Stimulated activated naive CD8-positive, alpha-beta T cell treated with anti-CD3 and anti-CD28 coated beads, Interleukin-15, amount 100 ng/mL, for 72 hours (primary cell): ENCODE measurements at places on chromosomes 7 and 10.

DNA sequence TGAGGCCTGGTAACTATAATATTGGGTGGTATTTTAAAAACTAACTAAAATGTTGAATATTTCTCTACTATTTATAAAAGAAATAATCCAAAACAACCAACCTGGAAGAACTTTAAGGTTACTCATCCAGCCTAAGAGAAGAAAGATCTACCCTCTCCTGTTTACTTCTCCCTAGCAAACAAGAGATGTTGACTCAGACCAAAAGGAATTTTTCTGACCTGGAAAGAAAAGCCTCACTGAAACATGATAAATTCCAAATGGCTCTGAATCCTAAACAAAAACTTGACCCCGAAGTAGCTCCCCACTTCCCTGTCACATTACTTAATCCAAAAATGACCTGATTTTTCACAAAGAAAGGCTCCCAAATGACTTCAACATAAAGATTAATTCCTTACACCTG, 101.2 kb downstream of the PARD3 start:
- DNase-seq: no peak

DNA sequence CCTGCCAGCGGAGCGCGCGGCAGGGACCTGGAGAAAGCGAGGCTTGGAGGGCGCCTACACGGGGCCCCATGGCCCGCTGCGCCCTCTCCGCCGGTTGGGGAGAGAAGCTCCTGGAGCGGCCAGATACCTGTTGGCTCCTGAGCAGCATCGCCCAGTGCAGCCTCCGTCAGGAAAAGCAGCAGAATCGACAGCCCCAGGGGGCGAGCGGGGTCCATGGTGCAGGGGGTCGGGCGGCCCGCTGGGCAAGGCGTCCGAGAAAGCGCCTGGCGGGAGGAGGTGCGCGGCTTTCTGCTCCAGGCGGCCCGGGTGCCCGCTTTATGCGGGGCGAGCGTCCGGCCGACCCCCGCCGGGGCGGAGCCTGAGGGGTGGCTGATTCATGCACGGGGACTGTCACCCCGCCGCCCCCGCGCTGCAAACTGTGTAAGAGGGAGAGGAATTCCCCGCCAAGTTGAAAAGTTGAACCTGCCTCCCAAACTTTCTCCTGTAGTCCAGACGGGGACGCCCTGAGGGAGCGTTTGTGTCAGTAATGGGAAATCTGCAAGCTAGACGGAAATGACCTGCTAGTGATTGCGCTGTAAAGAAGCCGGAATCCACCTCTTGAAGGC, at the start of gene TFPI2:
TFPI2 (minus strand) TSS at position 290 of the 605 bp plus-strand sequence; CDS start at position 215, 75 bp downstream.
- peak; percentile 24 for DNase-seq

DNA sequence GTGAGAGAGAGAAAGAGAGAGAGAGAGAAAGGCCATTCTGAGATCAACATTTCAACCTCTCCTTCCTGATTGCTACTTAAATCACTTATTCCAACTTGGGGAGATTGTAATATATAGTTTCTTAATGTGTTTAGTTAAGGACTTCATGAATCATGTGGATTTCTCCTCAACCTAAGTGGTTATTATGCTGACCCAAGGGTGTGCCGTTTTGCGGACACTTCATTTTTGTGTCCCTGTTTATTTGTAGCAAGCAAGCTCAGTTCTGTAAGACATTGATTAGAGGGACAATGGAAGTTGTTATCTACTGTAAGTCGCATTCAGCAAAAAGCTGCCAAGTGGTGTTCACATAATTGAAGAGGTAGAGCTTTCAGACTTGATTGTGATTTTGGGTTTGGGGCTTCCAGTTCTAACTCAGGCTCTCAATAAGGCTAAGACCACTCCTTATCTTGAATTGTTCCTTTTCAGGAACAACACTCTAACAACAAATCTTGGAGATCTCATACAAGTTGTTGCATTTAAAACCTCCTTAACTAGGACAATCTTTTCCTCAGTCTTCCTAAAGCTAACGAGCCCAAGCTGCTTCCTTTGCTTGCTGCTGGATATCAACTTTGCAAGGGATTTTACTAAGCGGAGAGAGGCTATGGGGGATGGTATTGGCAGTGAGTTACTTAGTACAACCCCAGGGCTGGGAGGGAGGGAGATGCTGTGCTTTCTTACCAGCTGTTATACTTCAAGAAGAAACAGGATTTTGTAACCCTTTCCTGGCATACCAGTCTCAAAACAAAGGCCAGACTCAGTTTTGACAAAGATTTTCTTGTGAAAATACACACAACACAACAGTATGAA, 19.8 kb upstream of the COL1A2 start:
- no peak for DNase-seq

DNA sequence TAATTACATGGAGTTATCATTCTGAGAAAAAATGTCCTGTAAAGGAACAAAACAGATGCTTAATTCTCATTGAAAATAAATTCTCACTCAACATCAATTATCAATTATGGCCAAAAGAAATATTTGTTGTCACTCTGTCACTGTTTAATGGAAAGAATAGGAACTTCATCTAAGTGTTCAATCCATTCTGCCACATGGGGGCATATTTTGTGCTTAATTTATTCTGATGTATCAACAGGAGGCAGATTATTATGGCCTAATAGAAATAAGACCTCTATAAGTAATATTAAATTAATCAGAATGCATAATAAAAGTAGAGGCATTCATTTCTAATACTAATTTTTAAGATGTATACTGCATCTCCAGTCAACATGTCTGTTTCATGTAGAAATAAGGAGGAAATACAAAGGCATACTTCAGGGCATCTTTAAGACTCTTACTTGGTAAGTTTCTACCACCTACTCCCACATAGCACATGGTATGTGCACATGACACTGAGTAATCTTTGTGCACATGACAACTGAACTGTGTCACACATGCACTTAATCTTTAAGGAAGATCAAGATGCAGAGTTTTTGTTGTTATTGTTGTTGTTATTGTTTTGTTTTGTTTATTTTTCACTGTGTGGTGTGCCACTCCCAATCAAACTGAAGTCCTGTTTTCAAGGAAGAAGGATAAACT, 420.4 kb upstream of the SEMA3A start:
- no peak for DNase-seq

- DNase-seq: no peak
Measured at GRCh38 chr7:147276783-147277370, 1160.3 kb downstream of the CNTNAP2 start.

DNA sequence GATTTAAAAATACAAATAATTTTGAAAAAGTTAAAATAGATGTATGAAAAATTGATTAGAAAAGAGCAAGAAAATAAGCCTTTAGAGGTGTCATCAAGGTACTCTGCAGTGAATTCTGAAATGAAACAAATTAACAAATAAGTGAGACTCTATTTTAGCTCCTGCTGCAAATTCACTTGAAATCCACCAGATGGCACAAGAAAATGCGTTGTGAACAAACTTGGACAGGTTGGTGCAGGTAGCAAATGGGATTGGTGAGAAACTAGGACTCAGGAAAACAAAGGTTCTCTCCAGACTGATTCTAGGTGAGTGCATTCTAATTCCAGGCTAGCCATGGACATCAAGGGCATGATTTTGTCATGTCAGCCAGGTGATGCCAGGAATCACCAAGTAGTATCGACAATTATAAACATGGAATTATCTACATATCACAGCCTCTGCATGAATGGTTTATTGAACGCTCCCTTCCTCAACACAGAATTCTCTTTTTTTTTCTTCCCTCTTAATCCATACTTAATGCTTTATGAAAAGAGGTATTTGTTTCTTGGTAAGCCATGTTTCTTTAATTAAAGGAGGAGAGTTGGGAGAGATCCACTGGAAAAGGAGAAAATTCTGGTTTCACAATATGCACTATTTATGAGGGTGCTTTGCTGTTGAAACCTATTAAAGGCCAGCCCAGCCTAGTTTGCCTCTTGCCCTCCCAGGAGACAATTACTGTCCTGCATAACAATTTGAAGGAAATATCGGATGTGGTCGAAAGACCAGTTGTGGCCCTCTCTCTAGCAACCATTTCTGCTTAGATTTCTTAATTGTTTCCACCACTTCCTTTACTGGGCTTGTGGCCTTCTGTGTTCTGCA, 118.1 kb downstream of the ZNF365 start:
- no peak for DNase-seq

DNA sequence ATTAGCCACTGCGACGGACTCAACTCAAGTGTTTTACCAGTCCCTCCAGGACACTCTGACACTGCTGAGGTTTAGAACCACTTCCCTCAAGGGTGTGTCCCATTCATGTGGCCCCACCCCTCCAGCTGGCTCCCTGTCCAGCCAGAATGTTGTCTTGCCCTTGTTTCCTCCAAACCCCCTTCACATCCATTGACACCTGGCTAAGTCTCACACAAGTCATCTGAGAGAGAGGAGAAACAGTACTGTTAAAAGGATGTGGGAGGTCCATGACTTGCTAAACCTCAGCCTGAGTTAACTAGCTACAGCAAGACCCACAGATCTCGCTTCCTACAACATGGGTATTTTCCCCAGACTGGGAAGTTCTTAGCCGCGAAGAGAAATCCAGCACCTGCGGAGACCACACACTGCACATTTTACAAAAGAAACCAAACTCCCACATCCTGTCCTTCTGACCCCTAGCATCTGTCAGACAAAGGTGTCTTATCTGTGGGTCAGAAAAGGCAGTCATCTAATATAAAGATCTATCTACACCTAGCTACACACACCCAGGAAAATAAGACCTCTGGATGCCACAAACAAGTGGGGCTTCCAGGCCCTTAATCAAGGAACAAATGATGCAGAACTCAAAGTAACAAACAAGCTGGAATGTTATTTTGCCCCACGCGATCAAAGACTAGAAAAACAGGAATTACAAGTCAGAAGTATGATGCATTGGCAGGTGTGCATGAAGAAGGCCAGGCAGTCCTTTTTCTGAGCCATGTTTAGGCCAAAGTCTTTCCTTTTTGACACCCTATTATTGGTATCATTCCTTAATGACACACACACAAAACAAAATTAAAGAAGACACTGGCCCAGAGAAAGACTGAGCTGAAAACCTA, 13.9 kb downstream of the OSBPL3 start:
- DNase-seq: peak; percentile 62
